DMS53 (cell line): ENCODE measurements at places on chromosomes 5 and 9.
A peak's percentile ranks its signal among the peaks of the same experiment; 100 is the strongest.

DNA sequence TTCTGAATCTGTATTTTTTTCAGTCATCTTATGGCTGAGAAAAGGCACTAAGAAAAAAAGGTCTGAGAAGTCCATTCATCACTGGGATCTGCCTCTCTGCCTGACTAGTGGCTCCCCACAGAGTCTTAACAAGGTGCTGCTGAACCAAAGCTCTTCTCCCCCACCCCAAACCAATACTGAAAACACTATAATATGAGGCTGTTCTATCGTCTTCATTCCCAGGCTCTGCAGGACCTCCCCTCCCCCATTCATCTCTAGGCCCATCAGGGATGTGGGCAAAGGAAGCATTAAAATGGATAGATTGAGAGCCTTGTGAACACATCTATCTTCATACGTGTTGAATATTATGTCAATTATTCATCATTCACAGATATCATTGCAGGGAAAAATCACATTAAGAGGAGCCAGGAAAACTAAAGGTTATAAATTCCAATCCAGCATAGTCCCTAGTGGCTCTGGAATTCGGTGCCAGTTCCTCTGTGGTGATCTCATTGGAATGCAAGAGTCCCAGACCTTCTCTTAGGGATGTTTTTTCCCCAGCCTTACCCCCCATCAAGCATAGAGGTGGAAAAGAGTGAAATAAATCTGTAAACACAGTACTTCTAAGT is 44.3 kb upstream of the GPR151 start:
- no peak for DNase-seq

DNA sequence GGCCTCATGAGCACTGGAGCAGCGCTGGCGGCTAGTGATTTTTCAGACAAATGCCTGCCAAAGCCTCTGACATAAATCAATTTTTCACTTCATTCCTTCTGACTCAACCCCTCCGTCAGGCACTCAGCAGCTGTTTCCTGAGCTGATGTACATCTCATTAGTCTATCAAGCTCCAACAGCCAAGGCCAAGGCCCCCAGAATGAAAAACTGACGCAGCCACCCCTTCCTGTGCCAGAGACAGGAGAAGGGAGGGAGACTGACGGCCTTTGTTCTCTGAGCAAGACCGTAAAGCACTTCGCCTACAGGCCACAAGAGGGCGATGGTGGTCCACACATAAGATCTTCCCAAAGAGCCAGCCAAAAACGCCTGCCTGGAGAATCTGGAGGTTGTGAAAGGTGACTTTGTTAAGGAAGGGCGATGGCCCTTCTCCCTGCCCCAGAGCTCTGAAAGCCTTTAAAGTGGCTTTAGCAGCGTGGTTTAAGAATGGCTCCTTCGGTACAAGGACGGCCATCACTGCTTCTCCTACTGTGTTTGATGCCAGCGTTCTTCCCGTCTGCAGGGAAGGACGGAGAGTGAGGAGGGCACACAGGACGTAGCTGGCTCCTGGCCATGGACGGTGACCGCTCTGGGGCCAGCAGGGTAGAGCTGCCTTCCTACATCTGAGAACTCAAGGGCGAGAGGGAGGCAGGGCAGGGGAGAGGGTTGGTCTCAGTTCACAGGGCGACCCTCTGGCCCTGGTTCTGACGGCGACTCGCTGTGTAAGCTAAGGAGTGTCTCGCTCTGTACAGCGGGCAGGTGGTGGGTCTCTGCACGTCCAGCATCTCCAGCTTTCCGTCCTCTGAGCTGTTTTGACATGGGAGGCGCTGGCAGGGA is 37.0 kb downstream of the ALG2 start:
- peak; percentile 88 for DNase-seq

GRCh38 chr9:132031467-132032237 is 48.0 kb downstream of the MED27 start:
- DNase-seq, result no peak

DNA sequence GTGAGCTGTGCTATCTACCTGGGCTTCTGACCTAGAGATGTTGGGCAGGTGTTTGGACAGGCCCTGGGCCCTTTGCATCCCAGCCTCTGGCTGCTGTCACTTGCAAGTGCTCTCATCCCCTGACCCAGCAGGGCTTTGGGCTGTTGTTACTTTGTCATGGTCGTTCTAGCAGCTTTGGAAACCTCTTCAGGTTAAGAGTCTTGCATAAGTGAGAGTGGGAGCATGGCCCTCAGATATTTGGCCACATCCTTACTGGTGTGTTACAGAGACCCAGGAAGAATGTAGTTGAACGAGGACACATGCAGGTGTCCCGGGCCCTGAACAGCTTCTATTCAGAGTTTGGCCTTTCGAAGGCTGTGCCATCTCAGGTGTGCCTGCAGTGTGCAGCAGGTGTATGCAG is 4.5 kb downstream of the TENT4A start:
- DNase-seq, result no peak

DNA sequence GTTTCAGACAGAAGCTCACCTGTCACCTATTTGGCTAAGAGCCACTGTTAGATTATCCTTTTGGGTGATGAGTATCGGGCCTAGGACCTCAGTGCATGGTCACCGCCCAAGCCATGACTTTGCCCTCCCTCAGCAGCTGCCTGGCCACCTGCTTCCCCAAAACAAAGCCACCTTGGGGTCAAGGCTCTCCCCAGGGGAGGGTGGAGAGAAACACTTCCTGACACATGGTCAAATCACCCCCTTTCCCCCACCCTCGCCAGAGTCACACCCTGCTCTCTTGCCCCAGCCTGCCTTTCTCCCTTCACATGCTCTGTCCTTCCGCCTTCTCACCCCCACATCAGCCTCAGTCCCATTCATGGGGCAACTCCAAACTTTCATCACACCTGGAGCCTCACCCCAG is 1.7 kb upstream of the HBEGF start:
- DNase-seq, result no peak

DNA sequence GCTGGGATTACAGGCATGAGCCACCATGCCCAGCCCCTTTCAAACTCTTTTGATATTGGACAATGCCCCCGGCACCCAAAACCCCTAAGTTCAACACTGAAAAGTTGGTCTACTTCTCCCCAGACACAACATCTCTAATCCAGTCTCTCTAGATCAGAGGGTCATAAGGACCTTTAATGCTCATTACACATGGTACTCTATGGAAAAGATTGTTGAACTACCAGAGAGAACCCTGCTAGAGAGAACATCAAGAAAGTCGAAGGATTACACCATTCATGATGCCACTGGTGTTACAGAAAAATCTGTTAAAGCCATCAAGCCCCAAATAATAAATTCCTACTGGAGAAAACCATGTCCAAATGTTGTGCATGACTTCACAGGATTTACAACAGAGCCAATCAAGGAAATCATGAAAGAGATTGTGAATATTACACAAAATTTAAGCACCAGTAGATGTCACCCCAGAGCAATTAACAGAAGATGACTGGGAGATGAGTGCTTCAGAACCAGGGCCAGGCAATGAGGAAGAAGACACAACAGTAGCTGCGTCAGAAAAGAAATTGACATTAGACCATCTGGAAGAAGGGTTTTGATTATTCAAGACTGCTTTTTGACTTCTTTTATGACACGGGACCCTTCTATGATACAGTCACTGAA is 28.3 kb upstream of the NIPAL4 start:
- DNase-seq, result peak; percentile 76

DNA sequence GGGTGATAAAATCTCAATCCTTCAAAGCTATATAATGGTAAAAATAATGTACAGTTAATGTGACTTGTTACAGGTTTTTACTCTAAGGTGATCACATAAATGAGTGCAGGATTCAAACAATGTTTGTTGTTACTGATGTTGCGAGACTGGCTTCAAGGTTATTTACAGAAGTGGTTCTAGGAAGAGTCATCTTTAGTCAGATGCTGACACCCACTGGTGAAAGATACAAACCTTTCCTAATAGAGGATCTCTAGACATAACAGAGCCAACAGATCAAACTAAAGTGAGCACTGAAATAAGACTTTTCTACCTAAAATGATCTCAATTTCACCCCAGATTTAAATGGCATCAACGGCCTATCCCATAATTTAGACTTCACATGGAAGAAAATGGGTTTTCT is 20.2 kb downstream of the ARSB start:
- peak; percentile 87 for DNase-seq

- peak; percentile 11 for DNase-seq
Observed at GRCh38 chr5:78235289-78235688, 59.2 kb downstream of the AP3B1 start.

GRCh38 chr9:40911647-40912046 is 216.8 kb downstream of the FOXD4L6 start:
- no peak for DNase-seq

DNA sequence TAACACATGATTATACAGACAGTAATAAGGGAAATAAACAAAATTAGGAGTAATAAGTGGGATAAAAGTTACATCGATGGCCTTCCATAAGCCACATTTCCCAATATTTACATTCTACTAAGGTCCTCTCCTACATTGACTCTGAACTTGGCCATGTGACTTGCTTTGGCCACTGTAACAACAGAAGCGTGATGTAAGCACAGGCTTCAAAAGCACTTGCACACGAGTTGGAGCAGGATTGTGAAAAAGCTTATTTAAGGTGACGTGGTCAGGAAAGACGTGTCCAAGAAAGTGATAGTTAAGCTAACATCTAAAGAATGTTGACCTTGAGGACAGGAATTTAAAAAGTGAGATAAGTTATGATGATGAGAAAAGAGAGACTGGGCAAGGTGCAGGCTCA is 9.8 kb upstream of the CEMIP2 start:
- DNase-seq, result no peak

- no peak for DNase-seq
Observed at GRCh38 chr5:159743234-159743633, 173.0 kb upstream of the ADRA1B start.

DNA sequence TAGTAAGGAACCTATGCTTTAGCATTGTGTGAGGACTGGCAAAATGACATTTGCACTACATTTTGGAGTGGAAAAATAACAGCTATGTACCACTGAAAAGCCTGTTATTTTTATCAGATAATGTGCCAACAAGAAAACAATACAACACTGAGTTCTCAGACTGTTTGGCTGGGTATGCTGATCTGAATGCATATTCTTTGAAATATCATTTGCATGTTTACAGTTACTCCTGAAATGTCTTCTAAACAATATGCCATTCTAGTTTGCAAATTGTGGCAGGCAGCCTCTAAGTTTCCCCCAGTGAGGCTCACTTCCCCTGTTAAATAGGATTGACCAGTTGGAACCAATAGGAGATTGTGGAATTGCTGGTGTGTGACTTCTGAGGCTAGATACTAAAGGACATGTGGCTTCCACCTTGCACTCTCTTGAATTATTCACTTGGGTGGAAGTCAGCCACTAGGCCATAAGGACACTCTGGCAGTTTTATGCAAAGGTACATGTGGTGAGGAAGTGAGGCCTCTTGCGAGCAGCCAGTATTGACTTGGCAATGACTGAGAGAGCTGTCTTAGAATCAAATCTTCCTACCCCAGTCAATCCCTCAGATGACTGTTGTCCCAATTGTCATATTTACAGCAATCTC is 250.4 kb upstream of the PCSK5 start:
- no peak for DNase-seq

DNA sequence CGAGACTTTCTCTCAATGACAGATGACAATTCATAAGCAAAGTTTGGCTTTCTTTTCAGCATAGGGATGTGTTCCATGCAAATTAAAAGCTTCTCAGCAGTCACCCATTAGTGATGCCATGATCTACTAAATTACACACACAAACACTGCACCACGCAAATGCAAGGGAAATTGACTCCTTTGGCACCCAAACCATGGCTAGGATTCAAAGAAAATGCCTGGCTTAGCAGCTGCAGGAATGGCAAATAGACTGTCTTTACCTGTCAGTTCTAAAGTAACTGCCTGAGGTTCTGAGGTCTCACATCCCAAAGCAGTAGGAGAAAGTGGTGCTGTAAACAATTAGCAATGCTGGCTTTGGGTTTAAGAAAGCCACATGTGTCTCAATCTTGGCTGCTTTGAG is 108.6 kb upstream of the ATP10B start:
- DNase-seq, result no peak

GRCh38 chr5:131067636-131068035 is 97.4 kb downstream of the HINT1 start:
- no peak for DNase-seq

GRCh38 chr9:82930116-82930515 is 132.8 kb downstream of the RASEF start:
- DNase-seq, result peak; percentile 2

DNA sequence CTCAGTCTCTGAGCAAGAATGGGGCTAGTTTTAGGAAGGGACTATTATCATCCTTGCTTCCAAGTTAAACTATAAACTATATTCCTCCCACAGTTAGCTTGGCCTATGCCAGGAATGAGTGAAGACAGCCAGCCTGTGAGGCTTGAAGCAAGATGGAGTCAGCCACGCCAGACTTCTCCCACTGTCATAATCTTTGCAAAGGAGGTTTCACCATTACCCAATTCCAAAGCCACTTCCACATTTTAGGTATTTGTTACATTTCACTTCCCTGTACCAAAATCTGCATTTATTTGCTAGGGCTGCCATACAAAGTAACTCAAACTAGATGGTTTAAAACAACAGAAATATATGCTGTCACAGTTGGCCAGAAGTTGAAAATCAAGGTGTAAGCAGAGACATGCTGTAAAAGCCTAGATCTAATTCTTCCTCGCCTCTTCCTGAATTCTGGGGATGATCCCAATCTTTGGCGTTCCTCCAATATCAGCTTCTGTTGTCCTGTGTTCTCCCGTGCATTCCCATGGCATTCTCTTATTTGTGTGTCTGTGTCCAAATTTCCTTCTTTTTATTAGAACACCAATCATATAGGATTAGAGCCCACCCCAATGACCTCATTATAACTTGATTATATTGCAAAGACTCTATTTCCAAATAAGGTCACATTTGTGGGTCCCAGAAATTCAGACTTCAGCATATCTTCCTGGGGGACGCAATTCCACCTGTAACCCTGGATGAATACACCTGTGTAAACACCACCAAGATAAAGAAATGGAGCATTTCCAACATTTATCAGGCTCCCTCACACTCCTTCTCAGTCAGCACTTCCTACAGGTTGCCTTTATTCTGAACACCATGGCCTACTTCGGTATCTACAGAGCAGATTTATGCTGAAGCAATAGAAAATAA is 126.8 kb downstream of the GCNT1 start:
- peak; percentile 81 for DNase-seq

DNA sequence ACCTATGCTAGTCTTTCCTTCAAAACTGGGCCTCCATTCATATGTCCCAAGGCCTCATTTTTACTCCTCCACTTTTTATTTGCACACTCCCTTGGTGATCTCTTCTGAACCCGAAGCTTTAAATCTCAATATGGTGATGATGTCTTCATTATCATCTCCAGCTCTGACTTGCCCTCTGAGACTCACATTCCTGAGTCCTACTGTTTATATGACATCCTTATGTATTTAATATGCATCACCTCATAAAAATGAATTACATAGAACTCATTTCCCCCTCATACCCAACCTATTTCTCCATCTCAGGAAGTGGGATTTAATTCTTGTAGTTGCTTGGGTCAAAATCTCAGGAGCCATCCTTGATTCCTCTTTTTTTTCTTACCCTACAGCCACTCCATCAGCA is 473.0 kb downstream of the EBF1 start:
- DNase-seq, result no peak
